ENCODE measurements at places on chromosomes 4 and X.
A peak's percentile ranks its signal among the peaks of the same experiment; 100 is the strongest.

GRCh38 chr4:45317276-45317675 is 590.9 kb upstream of the GNPDA2 start:
- DNase-seq: no peak

GRCh38 chrX:131308980-131309379 is 19.9 kb upstream of the IGSF1 start:
- no peak for DNase-seq

DNA sequence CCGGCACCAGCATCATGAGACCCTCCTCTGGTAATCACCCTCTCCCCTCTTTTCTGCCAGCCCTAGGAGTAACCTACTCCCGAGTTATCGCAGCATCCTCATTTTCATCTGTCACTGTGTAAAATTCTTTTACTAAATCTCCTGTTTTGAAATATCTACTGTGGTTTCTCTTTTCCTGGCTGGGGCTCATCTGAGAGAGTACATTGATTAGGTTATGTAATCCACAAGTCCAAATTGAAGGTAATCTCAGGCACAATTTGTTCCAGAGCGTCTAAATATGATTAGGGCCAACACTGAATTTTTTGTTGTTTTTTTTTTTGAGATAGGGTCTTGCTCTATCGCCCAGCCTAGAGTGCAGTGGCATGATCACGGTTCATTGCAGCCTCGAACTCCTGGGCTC is 142.4 kb downstream of the SMIM20 start:
- DNase-seq: no peak

GRCh38 chr4:924107-925096 is 7.7 kb downstream of the GAK start:
- DNase-seq: peak; percentile 59

DNA sequence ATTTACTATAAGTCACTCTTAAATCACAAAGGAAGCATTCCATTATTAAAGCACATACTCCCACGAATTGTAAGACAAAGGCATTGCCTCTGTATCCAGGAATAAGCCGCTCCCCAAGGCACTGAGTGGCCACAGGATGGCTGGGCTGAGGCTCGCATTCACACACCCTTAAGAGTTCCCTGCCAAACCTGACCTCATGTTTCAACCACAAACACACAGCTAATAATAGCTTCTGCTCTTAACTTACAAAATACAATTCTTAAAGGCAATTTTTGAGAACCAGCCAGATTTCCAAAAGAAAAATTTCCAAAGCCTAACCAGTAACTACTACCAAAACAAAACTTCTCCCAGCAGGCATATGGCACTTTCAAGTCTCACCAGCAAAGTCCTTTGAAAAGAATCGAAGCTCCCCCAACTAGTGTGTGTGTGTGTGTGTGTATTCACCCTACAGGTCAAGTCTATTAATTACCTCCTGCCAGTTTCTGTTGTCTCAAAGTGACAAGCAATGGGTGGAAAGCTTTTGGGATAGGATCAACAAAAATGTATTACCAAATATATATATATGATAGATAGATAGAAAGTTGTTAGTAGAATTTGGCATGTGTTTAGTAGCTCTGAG is 36.0 kb downstream of the ARHGAP6 start:
- peak; percentile 10 for DNase-seq

GRCh38 chr4:84366161-84366560 is 132.9 kb downstream of the NKX6-1 start:
- DNase-seq: no peak

GRCh38 chr4:143189528-143189927 is 4.8 kb downstream of the USP38 start:
- DNase-seq: no peak

DNA sequence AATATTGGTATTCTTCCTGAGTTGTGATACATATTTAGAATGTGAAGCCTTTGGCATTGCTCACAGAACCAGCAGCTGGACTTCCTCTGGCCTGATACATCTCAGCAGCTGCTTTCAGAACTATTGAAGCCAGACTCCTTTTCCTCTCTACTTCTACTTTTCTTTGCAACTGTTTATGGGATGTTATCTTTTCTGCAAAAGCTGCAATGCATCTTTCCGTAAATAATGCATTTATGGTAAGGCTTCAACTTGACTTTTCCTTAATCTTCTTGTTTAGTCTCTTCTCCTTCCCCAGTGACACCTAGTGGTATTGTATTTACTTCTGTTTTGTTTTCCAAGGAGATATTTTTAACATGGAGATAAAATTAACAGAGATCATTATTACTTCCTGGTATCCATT is 1548.7 kb downstream of the PCDH7 start:
- no peak for DNase-seq

DNA sequence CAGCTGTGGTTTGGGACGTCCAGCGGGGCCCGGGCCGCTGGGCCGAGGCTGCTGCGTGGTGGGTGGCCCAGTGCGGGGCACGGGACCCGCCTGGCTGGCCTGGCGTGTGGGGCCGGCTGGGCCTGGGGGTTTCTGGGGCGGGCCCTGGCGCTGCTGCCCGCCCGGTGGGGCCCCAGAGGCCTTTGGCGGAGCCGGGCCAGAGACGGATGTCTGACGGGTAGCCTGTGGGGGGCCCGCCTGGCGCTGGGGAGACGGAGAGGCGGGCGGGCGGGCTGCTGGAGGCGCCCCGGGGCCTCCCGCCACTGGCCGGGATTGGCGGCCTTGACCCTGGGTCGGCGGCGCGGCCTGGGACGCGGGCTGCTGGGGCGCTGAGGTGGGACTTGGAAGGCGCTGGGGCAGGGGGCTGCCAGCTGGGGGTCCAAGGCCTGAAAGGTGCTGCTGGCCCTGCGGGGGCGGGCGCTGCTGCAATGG is 8.1 kb upstream of the TIMP1 start:
- peak; percentile 85 for DNase-seq

- DNase-seq: no peak
These were observed 1.9 kb downstream of the MAGEB1 start for GRCh38 chrX:30248854-30249253.

DNA sequence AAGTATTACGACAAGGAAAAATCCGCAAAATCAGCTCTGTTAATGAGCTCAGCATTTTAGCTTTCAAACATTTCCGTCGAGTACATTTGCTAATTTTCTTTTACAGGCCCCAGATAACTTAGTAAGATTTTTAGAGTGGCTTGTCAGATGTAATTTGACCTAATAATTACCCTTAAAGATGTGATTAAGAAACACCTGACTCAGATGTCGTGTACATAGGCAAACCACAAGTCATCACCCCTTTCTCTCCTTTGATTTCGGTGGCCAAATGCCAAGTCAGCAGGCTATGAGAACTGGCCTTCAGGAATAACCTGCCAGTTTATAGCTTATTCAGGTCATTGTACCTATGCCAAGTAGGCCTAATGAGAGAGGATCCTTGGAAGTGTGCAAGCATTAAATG is 369.6 kb downstream of the PCDH7 start:
- no peak for DNase-seq

DNA sequence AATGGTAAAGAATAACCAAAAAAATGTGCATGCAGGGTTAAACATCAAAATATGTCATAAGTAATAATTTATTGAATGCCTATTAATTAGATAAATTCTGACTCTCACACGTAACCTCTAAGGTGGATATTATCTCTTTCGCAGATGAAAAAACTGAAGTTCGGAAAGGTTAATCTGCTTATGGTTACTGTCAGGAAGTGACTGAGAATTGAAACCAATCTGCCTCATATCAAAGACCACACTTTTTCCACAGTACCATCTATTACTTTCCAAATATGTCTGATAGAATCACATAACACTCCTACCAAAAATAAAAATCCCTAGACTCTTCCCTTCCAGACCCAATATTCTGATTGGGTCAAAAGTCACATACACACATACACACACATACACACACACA is 6.2 kb downstream of the CHIC2 start:
- no peak for DNase-seq

GRCh38 chr4:52982255-52982945 is 120.3 kb downstream of the RASL11B start:
- peak; percentile 59 for DNase-seq

DNA sequence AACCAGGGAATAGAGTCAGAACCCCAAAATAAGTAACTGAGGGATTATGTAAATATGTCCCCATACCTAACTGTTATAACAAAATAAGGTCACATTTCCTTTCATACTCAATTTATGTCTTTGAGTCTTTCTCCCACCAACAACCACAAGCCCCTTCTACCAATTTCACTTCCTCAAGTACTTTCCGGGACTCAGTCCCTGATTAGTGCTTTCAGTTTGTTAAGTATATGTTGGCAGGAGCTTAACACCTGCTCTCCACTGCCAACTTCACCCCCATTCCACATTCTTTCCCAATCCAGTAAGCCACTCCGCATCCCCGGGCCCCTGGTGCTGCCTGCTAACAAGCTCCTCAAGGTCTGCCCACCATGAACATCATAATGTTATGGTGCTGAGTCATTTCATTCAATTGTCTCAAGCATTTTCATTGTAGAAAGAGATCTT is 71.3 kb upstream of the SPRY1 start:
- no peak for DNase-seq

DNA sequence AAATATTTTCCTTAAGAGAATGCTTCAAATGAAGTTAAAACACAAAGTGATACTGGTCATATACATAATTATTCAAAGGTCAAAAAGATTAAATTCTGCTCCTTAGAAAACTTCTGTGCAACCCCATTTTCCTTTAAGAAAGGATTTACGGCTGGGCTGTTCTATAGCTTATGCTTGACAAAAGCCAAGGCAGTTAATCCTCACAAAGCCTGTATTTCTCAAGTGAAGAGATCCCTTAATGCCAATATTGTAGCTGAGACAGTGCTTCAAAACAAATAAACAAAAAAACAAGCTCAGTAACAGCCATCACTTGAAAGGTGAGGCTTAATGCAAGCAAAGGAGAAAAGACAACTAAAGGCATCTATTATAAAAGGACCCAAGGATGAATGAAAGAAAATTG is 42.5 kb downstream of the BTC start:
- no peak for DNase-seq

DNA sequence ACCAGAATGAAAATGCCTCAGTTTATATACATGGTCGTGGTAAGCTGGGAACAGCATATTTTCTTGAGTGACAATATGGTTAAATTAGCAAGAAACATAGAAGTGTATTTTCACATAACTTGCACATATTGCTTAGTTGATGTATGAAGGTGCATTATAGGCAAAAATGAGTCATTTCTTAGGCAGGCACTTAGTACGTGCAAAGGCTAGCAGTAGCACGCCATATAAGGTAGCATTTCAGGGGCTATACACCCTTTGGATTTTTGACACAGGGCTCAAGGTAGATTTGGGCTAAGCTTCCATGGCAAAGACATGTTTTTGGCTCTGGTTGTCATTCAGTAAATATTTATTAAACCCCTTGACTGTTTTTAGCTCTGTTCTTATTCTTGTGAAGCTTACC is 33.1 kb downstream of the PCDH7 start:
- DNase-seq: no peak

DNA sequence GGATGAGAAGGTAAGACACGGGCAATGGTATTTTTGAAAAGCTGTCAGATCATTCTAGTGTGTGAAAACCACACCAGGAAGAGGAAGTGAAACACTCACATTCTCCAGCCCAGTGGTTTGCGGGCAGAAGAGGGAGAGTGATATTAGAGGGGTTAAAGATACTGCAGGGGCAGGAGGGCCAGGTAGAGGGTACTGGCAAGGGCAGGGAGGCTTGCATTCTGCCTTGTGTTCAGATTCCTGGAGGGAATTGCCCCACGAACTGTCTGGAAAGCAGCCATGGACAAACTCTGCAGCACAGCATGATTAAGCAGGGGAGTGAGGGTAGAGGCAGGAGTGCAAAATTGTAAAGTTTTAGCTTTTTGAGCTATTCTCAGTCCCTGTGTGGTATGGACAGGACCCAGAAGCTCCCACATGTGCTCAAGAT is 30.9 kb downstream of the NIPAL1 start:
- no peak for DNase-seq

DNA sequence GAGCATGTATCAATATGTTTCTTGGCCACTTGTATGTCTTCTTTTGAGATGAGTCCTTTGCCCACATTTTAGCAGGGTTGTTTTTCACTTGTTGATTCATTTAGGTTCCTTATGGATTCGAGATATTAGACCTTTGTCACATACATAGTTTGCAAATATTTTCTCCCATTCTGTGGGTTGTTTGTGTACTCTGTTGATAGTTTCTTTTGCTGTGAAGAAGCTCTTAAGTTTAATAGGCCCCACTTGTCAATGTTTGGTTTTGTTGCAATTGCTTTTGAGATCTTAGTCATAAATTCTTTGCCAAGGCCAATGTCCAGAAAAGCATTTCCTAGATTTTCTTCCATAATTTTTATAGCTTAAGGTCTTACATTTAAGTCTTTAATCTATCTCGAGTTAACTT is 280.7 kb upstream of the GALNT7 start:
- no peak for DNase-seq

DNA sequence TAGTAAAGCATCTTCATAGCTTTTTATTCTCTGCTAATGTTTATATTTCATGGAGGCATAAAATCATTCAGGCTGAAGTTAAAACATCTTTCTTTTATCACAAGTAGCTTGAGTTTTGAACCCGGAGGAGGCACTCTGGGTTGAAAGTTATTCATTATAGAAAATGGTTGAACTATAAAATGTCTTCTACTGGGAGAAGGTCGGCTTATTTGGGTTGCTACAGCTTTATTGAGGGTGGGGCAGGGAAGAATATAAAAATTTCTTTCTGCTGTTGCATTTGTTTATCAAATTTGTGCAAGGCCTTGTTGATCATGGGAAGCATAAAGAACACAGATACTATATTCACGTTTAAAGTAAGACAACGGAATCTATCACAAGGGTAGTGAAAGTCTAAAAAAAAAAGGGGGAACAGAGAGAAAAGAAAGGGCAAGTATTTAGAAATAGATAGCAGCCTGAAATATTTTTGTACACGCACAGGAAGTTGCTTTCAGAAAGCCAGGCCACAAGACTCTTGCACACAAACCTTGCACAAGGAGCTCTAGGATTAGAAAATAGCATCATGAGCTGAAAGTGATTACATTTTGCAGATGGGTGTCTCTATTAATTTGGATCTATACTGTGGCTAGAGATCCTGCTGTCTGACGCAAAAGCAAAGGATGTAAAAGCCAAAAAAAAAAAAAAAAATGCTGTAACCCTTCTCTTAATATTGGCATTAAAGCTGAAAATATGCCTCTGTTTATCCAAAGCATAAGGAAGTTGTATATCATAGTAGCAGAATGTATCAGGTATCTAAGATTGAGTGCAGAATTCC is 37.2 kb upstream of the FAM9C start:
- no peak for DNase-seq

GRCh38 chrX:3577551-3577950 is 135.9 kb downstream of the PRKX start:
- DNase-seq: no peak

GRCh38 chrX:10986616-10987015 is 124.5 kb upstream of the HCCS start:
- DNase-seq: no peak

- peak; percentile 12 for DNase-seq
These were observed 776 bp downstream of the CEP44 start for GRCh38 chr4:174284487-174284886.

GRCh38 chr4:149795256-149795655 is 20.4 kb downstream of the IQCM start:
- DNase-seq: no peak

- DNase-seq: peak; percentile 94
These were observed at the start of gene ELF4 for GRCh38 chrX:130110379-130111219. ELF4 (minus strand) TSS chrX:130110497; CDS start chrX:130081330, 29,167 bp downstream.

GRCh38 chr4:3342182-3342854 is 49.5 kb downstream of the RGS12 start:
- no peak for DNase-seq

GRCh38 chr4:3358656-3359055 is 65.8 kb downstream of the RGS12 start:
- DNase-seq: no peak

GRCh38 chr4:167274351-167274750 is 40.1 kb upstream of the SPOCK3 start:
- DNase-seq: no peak

- no peak for DNase-seq
These were observed 211.6 kb upstream of the CXCL13 start for GRCh38 chr4:77393996-77394395.
